Mesothelial cell of epicardium (in vitro differentiated cells): ENCODE measurements at places on chromosomes 6 and 20. TPM values are rescaled to one million over a fixed set of nuclear protein-coding genes. Genes with fewer than 3 reads are reported as not detected.

GRCh38 chr20:10837901-10838300 is 164.1 kb upstream of the JAG1 start:
- peaks cover 27% of the 10 kb centered on the region for H3K27me3 ChIP-seq
- DNase-seq = no peak
- H3K36me3 ChIP-seq = peaks cover 10% of the 10 kb centered on the region

- no peak overlapping the region for H3K4me3 ChIP-seq
- DNase-seq = no peak
- peaks cover 2% of the 10 kb centered on the region for H3K27me3 ChIP-seq
- H3K4me1 ChIP-seq = peaks cover 12% of the 10 kb centered on the region
- H3K36me3 ChIP-seq = no peaks in the 10 kb centered on the region
- peak overlapping the region; percentile 43 for H3K27ac ChIP-seq
Observed at GRCh38 chr6:39357998-39358686, 35.6 kb upstream of the KCNK16 start.

COL9A1 gene
- total RNA-seq = 8.1 to 9.1 TPM (median 8.7 TPM) in 3 replicates

FNDC1 gene
- total RNA-seq = 0.31 to 0.40 TPM (median 0.34 TPM) in 3 replicates

SPTLC3 gene
- 27.0 to 28.5 TPM (median 27.7 TPM) in 3 replicates for total RNA-seq
